ENCODE measurements at places on chromosomes 5 and 9.

- no peak for DNase-seq
Measured at GRCh38 chr5:139052975-139053374, 145.2 kb downstream of the SIL1 start.

GRCh38 chr9:136930014-136930413 is 14.5 kb downstream of the FBXW5 start:
- no peak for DNase-seq

GRCh38 chr9:124139001-124139400 is 118.7 kb upstream of the NEK6 start:
- DNase-seq = no peak

DNA sequence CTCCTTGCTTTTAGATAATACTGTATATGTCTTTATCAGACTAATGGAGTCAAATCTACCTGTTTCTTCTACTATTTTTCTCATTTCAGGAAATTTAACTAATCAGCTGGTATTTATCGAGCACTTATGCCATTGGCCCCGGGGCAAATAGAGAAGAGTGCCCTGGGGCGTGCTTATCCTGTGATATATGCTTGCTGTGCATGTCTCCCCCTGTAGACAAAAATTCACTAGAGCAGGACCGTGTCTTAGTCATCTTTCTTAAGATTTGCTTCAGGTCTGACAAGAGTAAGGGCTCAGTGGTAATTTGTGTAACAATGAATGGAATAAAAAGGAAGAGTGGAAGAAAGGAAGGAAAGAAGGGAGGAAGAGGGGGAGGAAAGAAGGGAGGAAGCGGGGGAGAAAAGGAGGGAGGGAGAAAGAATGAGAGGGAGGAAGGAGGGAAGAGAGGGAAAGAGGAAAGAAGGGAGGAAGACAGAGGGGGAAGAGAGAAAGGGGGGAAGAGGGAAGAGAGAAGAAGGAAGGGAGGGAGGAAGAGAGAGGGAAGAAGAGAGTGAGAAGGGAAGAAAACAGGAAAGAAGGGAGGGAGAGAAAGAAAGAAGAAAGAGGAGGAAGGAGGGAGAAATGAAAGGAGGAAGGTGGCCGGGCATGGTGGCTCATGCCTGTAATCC is 295.7 kb upstream of the PANK3 start:
- no peak for DNase-seq

DNA sequence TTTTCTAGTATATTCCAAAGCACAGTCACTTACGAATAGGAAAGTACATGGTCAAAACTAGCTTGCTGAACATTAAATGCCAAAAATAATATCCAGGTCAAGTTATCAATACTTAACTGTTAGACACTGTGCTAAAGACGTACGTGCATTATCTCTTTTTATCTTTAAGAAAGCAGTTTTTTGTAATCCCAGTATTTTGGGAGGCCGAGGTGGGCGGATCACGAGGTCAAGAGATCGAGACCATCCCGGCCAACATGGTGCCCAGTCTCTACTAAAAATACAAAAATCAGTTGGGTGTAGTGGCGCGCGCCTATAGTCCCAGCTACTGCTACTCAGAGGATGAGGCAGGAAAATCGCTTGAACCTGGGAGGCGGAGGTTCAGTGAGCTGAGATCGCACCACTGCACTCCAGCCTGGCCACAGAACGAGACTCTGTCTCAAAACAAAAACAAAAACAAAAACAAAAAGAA is 2.7 kb upstream of the HSPA5 start:
- no peak for DNase-seq

DNA sequence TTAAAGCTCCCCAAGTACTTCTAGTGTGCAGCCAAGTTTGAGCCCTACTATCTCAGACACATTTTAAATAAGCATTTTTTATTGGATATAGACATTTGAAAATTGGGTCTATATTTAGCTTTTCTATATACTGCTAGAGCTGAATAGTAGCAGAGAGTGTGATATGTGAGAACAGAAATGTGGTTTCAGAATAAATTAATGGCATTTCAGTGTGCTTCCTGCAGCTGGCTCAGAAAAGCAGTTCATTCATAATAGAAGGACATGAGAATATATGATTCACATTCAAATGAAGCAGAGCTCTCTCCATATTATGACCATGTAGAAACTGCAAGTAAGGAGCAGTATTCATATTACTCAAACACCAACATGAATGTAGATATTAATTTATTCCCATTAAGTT is 464.0 kb downstream of the PTPRD start:
- DNase-seq = no peak
